ENCODE measurements at places on chromosomes 7 and 10.

- H3K4me1 ChIP-seq, result peaks cover 36% of the 10 kb centered on the region
- H3K27me3 ChIP-seq, result peaks cover 9% of the 10 kb centered on the region
- H3K27ac ChIP-seq, result no peak overlapping the region
Measured at GRCh38 chr7:22823142-22823497, 471 bp upstream of the TOMM7 start.

- no peaks in the 10 kb centered on the region for H3K4me1 ChIP-seq
- H3K27me3 ChIP-seq, result peaks cover 3% of the 10 kb centered on the region
- no peak for DNase-seq
- H3K4me3 ChIP-seq, result no peak overlapping the region
Measured at GRCh38 chr7:30411897-30412296, 66.7 kb downstream of the NOD1 start.

- DNase-seq, result no peak
- H3K36me3 ChIP-seq, result no peaks in the 10 kb centered on the region
- H3K4me1 ChIP-seq, result peaks cover 29% of the 10 kb centered on the region
- no peak overlapping the region for H3K4me3 ChIP-seq
Measured at GRCh38 chr10:102414749-102415148, 3.8 kb downstream of the PSD start.

DNA sequence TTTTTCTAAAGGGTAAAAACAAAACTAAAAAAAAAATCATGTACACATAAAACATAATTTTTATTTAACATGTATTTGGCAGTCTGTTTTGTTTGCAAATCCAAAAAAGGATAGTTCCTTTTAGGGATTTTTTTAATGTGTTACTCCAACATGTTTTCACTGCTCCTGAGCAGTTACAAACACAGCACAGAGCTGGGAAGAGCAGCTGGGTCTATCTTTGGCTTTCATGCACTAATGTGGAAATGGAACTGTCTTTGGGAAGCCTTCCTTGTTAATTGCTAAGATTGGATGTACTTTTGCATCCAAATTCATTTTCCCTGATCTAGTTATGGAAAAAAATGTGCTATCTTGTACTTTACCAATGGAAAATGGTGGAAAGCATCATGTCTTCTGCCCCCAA, 1035.1 kb downstream of the CNTNAP2 start:
- H3K4me3 ChIP-seq, result no peak overlapping the region
- H3K4me1 ChIP-seq, result no peaks in the 10 kb centered on the region
- no peaks in the 10 kb centered on the region for H3K27me3 ChIP-seq
- no peak for DNase-seq

GRCh38 chr7:2468227-2468626, 8.0 kb downstream of the GRIFIN start:
- no peak overlapping the region for H3K27ac ChIP-seq
- H3K27me3 ChIP-seq, result peaks cover 12% of the 10 kb centered on the region
- peaks cover 12% of the 10 kb centered on the region for H3K4me1 ChIP-seq
- no peak overlapping the region for H3K4me3 ChIP-seq
- H3K36me3 ChIP-seq, result no peaks in the 10 kb centered on the region
- DNase-seq, result no peak
